ENCODE measurements at places on chromosomes 3 and 15.

GRCh38 chr3:50971487-50971924 lies 296.8 kb downstream of the DOCK3 start:
- peak; percentile 66 for DNase-seq

- no peak for DNase-seq
Measured at GRCh38 chr3:133047980-133048379, 9.8 kb downstream of the TMEM108 start.

GRCh38 chr3:169668072-169668956 lies 4.8 kb upstream of the MECOM start:
- peak; percentile 45 for DNase-seq

- DNase-seq, result no peak
Measured at GRCh38 chr3:37219266-37219665, 44.9 kb upstream of the LRRFIP2 start.

DNA sequence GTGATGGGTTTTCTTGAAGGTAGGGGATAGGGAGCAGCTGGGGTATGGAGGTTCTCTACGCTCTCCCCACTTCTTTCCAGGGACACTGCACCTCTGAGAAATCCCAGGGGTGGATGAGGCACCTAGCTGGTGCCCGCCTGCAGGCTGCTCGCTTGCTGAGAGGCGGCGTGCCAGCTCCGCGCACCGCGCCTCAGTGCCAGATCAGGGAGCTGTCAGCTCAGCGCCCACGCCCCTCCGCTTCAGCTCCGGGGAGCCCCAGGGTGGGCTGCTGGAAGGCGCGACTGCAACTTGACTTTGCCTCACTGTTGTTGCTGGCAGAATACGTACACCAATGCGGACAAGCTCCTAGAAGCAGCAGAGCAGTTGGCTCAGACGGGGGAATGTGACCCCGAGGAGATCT lies 345.7 kb upstream of the UMPS start:
- DNase-seq, result no peak

DNA sequence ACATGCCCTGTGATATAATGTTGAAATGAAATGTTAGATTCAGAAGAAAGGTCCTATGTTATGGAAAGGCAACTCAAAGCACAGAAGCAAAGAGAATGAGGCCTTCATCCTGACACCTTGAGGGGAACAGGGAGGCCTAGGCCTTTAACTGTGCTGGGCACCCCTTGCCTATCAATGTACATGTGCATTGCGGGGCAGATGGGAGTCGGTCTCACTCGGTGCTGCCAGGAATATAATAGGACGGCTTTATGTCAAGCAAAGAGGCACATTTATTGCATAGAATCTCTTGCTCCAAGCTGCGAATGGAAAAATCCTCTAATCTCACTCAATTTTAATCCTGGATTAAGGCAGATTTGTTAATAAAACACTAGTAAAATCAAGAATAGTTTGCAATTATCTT lies 301.0 kb upstream of the SOX14 start:
- DNase-seq, result no peak

- no peak for DNase-seq
Measured at GRCh38 chr15:59245559-59245958, 38.9 kb downstream of the LDHAL6B start.

DNA sequence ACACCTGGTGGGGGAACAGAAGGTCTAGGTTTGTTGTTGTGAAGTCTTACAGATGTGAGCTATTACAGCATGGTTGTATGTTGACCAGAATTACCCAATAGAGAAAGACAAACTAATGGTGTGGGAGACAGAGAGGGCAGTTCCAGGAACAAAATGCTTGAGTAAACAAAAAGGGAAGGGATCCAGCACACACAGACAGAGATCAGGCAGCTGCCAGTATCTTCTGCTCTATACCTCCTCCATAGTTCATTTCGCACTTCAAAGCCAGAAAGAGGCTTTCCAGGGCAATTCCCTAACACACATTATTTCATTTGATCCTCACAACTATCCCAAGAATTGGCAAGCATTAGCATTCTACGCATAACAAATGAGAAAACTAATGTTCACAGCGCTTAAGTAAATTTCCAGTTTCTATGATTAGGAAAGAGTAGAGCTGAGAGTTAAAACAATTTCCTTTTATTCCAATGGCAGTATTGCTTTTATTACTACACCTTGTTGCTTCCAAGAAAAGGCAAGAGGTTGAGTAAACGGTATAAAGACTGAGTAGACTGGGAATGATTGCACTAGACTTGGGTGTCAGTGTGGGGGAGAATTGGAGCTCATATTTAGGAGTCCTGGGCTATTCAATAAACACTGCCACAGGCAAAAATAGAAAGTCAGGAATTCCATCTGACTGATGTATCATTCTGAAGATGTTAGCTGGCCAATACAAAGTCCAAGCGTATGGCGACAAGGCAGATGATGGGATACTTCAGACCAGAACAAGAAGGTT lies 39.7 kb upstream of the ZNF280D start:
- DNase-seq, result no peak

- DNase-seq, result peak; percentile 30
Measured at GRCh38 chr3:354432-354831, 157.9 kb downstream of the CHL1 start.
